NCI-H524 (cell line): ENCODE measurements at places on chromosomes 7 and 10.

DNA sequence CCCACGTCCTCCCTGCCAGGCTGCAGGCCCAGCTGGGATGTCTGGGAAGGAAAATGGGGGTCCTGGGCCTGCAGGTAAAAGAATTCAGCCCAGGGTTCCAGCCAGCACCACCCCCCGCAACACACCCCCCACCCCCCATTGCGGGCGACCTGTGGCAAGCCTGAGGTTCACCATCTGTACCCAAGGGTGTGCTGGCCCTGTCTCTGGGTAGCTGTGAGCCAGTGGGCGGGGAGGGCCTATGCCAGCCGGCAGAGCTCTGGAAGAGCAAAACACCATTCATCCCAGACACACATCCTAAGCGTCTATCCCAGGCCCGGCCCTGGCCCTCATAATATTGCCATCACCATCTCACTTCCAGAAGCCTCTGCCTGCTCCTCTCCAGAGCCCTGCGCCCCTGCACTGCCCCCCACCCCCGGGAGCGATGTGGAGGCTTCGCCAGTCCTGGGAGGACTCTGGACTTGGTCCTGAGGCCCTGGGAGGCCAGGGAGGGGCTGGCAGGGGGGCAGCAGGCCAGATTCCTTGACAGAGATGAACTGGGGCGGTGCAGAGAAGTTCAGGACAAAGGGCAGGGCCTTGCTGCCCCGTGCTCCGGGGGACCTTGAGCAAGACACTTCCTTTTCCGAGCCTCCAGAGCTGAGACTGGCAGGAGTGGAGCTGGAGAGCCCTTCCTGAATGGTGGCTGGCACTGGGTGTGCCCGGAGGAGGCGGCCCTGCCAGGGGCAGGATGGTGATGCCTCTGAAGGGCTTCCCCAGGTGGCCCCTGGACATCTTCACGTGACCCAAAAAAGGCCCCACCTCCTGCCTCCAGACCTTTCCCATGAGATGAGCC, 8.7 kb upstream of the TTYH3 start:
- DNase-seq, result no peak

GRCh38 chr7:127894588-127894987, 136.6 kb downstream of the LRRC4 start:
- DNase-seq, result no peak

DNA sequence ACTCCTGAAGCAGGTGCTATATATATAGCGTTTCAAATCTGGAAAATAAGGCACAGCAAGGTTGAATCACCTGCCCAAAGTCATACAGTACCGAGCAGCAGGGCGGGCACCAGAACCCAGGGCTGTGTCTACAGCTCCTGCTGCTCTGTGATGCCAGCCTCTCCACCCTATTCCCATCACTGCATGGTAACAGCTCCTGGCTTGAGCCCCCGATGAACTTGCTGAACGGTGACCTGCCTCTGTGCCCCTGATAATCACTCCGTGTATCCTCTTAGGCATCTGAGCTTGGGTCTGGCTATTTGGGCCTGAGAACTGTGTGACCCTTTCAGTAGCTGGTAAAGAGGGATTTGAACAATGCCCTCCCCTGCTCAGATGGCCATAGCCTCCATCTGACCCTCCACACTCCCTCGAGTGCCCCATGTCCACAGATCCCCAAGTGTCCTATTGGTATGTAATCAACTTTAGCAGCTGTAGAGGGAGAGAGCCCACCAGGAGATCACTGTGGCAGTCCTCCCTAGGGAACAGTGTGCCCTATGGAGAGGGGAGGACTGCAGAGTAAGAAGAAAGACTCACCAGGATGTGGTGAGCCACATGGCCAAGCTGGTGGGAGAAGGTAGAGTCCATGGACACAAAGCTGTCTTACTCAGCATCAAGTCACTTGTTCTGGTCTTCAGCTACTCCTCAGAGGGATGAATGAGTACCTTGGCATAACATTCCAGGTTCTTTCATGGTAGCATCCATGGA, 1.1 kb upstream of the ARHGAP22 start:
- DNase-seq, result no peak

DNA sequence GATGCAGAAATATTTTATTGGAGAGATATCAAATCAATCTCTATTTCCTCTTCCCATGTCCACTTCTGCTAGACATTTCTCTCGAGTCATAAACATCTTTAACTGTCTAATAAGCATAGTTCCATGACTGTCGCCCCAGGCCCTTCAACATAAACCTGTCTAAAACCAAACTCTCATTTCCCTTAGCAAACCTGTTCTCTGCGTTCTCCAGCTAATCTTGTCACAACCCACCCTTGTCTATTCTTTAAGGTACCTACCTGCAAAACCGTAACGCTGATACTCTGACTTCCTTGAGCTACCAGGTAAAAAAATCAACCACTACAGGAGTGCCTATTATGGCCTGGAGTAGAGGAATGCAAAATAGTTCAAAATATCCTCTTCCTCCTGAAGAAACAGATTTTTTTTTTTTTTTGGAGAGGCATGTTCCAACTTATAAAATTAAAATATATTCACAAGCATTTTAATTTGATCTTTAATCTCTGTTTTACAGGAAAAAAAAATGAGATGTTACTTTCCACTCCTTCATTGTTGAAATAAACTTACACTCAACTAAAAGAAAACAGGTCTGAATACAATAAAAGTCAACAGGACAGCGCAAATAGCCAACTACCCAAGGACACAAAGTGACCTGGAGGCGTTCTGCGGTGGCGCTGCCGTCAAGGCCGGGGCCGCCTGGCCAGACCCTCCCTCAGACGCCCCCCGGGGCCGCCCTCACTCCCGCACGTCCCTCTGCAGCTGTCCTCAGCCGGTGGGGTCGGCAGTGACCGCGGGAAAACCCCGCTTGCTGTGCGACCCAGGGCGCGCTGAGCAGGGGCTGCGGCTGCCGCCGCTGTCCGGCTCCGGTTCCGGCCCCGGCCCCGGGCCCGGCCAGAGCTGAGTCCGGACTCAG, 765 bp downstream of the SLC25A40 start:
- DNase-seq, result no peak

DNA sequence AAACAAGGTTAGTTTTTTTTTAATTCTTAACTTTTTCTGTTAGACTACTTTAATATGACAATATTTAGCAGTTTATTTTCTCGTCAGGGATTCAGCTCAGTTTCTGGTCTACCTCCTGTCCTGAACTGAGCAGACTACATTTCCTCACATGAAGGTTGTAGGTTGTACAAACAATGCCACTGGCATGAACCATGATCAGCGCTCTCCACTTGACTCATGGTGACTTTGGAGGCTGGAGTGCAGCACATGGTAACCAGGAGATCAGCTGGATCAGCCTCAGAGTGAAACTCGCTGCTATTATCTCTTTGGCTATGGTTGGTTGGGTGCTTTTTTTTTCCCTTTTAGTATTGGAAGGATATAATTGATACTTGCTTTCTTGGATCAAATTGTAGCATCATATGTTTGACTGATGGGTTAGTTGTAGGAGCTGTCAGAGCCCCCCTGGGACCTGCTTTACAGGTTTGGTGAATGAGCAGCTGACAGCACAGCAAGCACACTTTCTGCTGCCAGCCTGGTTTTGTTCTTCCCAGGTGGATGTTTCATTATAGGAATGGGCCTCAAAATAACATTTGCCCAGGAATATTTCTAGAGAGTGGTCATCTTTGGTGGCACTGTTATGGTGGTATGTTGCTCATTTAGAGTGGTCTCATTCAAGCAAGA, 556.4 kb downstream of the AUTS2 start:
- no peak for DNase-seq

GRCh38 chr10:26994743-26995142, 105.6 kb downstream of the ANKRD26 start:
- no peak for DNase-seq

- DNase-seq, result no peak
Measured at GRCh38 chr7:42212541-42213090, 24.4 kb downstream of the GLI3 start.

DNA sequence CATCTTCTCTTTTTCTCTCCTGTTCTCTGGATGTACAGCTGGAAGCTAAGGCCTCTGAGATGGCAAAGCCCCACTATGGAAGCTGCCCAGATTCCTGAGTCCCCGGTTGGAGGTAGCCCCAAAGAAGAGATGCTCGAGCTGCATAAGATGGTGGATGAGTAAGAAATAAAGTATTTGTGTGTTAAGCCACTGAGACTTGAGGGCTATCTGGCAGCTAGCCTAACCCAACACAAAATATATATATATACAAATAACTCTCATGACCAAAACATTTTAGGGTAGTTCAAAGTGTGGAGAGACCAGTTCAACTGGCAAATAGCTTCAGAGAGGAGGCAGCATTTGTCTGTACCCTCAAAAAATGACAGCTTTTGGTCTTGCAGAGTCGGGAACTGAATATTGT, 72.4 kb upstream of the PDE1C start:
- DNase-seq, result no peak
